Body of pancreas (tissue), 4 donors: ENCODE measurements at places on chromosomes 13 and 19. TPM values are rescaled to one million over a fixed set of nuclear protein-coding genes. Genes with fewer than 3 reads are reported as not detected.
A peak's percentile ranks its signal among the peaks of the same experiment; 100 is the strongest.

DNA sequence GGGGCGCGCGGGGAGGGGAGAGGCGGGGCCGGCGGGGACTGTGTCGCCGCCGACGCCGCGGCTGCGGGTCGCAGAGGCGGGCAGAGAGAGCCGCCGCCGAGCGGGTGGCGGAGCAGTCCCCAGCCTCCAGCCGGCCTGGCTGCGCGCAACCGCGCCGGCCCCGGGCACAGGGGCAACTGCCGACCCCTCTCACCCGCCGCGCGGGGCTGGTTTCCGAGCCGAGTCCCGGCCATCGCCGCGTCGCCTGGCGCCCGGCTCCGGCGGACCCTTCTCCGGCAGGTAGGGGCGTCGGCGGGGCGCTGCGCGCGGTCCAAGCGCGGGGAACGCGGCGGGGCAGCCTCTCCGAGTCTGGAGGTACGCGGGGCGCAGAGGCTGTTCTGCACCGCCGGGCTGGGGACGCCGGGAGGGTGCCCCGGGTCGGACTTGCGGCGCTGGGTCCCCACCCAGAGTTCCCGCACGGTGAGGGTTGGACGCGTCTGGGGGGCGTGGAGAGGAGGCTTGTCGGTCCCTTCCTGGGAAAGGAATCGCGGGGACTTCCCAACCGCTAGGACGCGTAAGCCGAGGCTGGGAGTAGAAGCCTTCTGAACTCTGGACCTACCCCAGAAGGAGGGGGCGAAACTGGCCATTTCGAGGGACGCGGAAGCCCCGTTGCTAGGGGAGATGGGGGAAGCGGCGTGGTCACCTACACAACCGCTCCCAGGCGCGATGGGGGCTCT is 133.6 kb upstream of the MYO16 start:
- no peak overlapping the region for H3K27ac ChIP-seq
- H3K27me3 ChIP-seq = no peaks in the 10 kb centered on the region
- H3K4me1 ChIP-seq = peaks cover 12% of the 10 kb centered on the region
- H3K36me3 ChIP-seq = no peaks in the 10 kb centered on the region

Gene PROZ
- not detected for total RNA-seq

Gene CDX2
- total RNA-seq = 1.6 TPM

DNA sequence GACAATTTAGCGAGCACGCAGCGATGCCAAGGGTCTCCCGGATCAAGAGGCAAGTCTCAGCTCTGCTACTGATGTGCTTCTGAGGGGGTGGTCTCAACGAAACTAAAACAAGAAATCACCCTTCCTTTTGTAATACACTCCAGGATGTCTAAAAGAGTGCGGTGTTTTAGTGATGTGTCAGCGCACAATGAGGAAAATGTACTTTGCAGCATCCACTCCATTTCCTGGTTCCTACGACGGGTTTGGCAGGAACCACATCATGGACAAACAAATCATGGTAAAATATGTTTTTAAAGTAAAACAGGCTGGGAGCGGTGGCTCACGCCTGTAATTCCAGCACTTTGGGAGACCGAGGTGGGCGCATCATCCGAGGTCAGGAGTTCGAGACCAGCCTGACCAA is 154.0 kb upstream of the TSC22D1 start:
- peaks cover 7% of the 10 kb centered on the region for H3K4me1 ChIP-seq
- no peak for DNase-seq
- H3K4me3 ChIP-seq = no peak overlapping the region
- H3K27me3 ChIP-seq = no peaks in the 10 kb centered on the region
- H3K27ac ChIP-seq = no peak overlapping the region

DNA sequence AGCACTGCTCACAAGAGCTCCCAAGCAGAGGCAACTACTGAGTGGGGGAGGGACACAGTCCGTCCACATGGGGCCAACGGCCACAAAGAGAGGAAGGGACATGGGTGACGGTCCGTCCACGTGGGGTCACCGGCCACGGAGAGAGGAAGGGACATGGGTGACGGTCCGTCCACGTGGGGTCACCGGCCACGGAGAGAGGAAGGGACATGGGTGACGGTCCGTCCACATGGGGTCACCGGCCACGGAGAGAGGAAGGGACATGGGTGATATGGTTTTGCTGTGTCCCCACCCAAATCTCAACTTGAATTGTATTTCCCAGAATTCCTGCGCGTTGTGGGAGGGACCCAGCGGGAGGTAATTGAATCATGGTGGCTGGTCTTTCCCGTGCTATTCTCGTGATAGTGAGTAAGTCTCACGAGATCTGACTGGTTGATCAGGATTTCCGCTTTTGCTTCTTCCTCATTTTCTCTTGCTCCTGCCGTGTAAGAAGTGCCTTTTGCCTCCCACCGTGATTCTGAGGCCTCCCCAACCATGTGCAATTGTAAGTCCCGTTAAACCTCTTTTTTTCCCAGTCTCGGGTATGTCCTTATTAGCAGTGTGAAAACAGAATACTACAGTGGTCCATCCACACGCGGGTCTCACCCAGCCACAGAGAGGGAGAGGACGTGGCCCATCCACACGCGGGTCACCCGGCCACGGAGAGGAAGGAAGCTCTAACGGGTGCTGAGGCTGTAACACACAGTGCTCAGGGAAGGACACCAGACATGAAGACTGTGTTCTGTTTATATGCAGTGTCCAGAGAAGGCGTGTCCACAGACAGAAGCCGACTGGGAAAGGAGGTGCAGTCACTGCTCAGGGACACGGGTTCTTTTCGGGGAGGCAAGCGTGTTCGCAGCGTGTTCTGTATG is 48.5 kb downstream of the GAS6 start:
- peak overlapping the region; percentile 41 for H3K27ac ChIP-seq
- DNase-seq = no peak
- no peak overlapping the region for H3K4me3 ChIP-seq
- peaks cover 36% of the 10 kb centered on the region for H3K4me1 ChIP-seq
- H3K36me3 ChIP-seq = no peaks in the 10 kb centered on the region

GRCh38 chr19:12660980-12661379 is 5.6 kb downstream of the MAN2B1 start:
- no peak overlapping the region for H3K27ac ChIP-seq
- H3K4me3 ChIP-seq = no peak overlapping the region
- H3K4me1 ChIP-seq = peaks cover 7% of the 10 kb centered on the region
- DNase-seq = no peak

Gene BEST2
- not detected for total RNA-seq

DNA sequence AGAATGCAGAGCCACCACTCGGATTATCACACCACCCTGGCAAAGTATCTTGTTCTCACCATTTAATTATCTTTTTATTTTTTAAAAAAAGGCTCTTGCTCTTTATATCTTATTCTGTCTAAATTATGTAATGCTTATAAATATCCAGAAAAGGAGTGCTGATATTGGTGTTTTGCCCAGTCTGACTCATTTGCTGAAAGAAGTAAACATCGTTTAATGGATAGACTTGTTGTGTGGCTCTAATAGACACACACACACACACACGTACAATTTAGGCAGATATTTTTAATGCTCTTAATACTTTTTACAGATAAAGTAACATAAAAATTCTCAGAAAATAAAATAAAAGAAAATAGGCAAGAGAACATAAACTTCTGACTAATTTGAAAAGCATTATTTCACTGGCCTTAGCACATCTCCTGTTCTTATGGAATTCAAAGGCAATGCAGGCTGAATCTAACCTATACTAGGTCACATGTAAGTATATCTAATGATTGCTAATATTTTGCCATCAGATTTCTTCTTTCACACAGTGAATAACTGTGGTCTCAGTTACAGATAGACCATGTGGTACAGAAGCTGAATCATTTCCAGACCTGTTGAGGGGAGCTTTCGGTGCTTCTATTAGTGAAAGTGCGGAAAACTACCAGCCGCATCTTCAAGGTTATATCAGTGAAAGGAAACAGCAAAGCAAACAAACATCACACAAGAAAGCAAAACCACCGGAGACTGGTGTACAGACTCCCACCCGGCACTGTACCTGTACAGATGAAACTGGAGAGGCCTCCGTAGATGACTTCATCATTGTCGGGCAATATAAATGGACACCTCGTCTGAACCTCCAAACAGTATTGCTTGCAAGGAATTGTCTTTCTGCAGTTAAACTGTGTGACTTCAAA is 642.1 kb upstream of the ARGLU1 start:
- H3K4me3 ChIP-seq = no peak overlapping the region
- H3K27ac ChIP-seq = no peak overlapping the region
- no peaks in the 10 kb centered on the region for H3K27me3 ChIP-seq
- no peak for DNase-seq

- no peaks in the 10 kb centered on the region for H3K36me3 ChIP-seq
- H3K27ac ChIP-seq = no peak overlapping the region
- no peaks in the 10 kb centered on the region for H3K27me3 ChIP-seq
- H3K4me3 ChIP-seq = no peak overlapping the region
- DNase-seq = no peak
These were observed 99.8 kb downstream of the WDFY2 start for GRCh38 chr13:51684076-51684475.

DNA sequence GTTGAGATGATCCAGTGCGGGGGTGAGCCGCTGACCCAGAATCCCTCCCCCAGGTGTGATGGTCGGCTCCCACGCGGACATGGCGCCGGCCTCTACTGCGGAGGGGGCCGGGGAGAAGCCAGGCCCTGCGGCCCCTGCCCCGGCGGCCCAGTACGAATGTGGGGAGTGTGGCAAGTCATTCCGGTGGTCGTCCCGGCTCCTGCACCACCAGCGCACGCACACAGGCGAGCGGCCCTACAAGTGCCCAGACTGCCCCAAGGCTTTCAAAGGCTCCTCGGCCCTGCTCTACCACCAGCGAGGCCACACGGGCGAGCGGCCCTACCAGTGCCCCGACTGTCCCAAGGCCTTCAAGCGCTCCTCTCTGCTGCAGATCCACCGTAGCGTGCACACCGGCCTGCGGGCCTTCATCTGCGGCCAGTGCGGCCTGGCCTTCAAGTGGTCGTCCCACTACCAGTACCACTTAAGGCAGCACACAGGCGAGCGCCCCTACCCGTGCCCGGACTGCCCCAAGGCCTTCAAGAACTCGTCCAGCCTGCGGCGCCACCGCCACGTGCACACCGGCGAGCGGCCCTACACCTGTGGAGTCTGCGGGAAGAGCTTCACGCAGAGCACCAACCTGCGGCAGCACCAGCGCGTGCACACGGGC is 3.7 kb upstream of the NAT14 start:
- no peaks in the 10 kb centered on the region for H3K27me3 ChIP-seq
- no peak overlapping the region for H3K4me3 ChIP-seq
- H3K4me1 ChIP-seq = peaks cover 64% of the 10 kb centered on the region
- DNase-seq = no peak
- no peak overlapping the region for H3K27ac ChIP-seq
- H3K36me3 ChIP-seq = no peaks in the 10 kb centered on the region

DNA sequence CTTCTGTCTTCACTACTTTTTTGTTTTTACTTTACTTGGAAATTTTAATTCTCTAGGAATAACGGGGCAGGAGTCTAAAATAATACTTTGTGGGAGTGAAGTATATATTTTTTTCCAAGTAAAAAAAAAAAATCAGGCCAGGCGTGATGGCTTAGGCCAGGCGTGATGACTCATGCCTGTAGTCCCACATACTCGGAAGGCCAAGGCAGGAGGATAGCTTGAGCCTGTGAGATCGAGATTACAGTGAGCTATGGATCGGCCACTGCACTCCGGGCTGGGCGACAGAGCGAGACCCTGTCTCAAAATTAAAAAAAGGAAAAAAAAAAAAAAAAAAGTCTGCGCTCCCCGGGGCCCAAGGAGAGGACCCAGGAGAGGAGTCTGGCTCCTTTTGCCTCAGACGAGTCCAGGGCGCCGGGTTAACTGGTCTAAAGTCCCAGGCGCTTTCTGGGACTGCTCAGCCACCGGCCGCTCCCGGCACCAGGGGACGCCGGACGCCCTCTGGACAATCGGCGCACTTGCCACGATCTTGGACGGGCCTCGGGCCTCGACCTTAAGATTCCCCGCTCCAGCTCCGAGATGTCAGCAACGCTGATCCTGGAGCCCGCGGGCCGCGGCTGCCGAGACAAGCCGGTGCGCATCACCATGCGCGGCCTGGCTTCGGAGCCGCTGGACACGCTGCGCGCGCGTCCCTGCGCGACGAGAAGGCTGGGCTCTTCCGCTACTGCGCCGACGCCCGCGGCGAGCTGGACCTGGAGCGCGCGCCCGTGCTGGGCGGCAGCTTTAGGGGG is 2.7 kb upstream of the ZFP82 start:
- no peak overlapping the region for H3K27ac ChIP-seq
- H3K4me1 ChIP-seq = peaks cover 19% of the 10 kb centered on the region
- no peaks in the 10 kb centered on the region for H3K36me3 ChIP-seq
- DNase-seq = no peak

Gene CALM3
- 79.6 TPM for total RNA-seq

- H3K4me1 ChIP-seq = peaks cover 19% of the 10 kb centered on the region
- H3K27ac ChIP-seq = no peak overlapping the region
- no peaks in the 10 kb centered on the region for H3K36me3 ChIP-seq
- no peak overlapping the region for H3K4me3 ChIP-seq
These were observed 62.1 kb downstream of the GGACT start for GRCh38 chr13:100526318-100527000.

- no peak for DNase-seq
- H3K4me3 ChIP-seq = no peak overlapping the region
- no peaks in the 10 kb centered on the region for H3K27me3 ChIP-seq
- no peak overlapping the region for H3K27ac ChIP-seq
- peaks cover 11% of the 10 kb centered on the region for H3K4me1 ChIP-seq
- H3K36me3 ChIP-seq = no peaks in the 10 kb centered on the region
These were observed 5.7 kb upstream of the ATF5 start for GRCh38 chr19:49923055-49924003.

DNA sequence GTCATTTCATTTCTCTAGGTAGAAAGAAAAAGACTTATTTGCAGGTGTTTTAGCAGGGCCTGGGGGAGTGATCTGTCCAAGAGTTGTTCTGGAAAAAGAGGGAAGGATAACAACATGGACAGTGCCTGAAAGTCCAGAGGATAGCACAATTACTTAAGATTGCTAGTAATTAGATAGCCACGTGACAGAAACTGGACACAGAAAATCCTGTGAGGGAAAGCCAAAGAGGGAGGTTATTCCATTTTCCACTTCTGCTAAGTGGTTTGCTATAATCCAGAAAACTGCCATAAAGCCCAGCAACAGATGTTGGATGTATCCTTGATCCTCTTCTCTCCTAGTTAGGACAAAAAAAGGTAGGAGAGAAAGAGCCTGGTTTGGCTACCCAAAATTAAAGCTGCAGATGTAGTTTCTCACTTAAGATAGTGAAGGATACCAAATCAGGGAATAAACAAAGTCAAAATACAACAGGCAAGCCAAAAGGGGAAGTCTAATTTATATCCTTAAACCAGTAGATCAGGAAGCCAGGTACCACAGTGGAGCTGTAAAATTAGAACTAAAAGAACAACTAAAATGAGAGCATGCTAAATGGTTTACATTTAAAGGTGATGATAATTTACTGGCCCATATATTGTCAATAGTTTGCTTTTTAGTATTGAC is 140.2 kb downstream of the VWA8 start:
- no peaks in the 10 kb centered on the region for H3K36me3 ChIP-seq
- H3K4me3 ChIP-seq = no peak overlapping the region
- H3K27me3 ChIP-seq = no peaks in the 10 kb centered on the region
- no peak overlapping the region for H3K27ac ChIP-seq

- H3K27ac ChIP-seq = no peak overlapping the region
- H3K4me3 ChIP-seq = no peak overlapping the region
- DNase-seq = no peak
- peaks cover 28% of the 10 kb centered on the region for H3K36me3 ChIP-seq
- no peaks in the 10 kb centered on the region for H3K4me1 ChIP-seq
- H3K27me3 ChIP-seq = no peaks in the 10 kb centered on the region
These were observed 68.7 kb downstream of the IPO5 start for GRCh38 chr13:98022210-98022609.
